ENCODE measurements at places on chromosomes 6 and 20. TPM values are rescaled to one million over a fixed set of nuclear protein-coding genes. Genes with fewer than 3 reads are reported as not detected.

- peaks cover 4% of the 10 kb centered on the region for H3K4me1 ChIP-seq
- H3K27me3 ChIP-seq = peaks cover 11% of the 10 kb centered on the region
Measured at GRCh38 chr6:96394727-96395126, 126.9 kb upstream of the UFL1 start.

DNA sequence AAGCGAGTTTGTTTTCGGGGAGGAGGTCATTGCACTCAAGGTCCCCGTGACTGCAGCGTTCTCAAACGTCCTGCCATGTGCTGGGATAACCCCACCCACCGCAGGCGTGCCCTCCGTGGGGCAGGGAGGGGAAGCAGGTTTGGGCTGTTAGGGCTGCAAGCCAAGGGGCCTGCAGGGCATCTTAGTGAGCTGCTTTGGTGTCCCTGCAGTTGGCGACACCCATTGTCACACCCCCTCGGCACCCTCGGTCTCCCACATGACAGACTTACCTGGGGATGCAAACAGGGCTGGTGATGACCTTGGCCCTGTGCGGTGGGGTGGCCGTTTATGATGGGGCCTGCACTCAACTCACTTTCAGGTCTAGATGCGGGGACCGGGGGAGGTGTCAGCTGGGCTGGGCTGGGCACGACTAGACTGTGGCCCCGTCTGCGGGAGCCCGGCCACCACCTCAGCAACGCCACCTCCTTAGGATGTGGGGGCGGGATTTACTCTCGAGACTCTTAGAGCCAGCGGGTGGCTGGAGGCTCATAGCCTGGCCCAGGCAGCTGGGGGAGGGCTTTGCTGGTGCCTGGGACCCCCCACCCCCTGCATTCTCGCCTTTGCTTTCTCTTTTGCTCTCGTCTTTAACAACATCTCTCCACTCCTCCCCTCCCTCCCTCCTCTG, 6.5 kb upstream of the GATA5 start:
- H3K4me1 ChIP-seq = peaks cover 12% of the 10 kb centered on the region
- no peak for DNase-seq
- peaks cover 54% of the 10 kb centered on the region for H3K27me3 ChIP-seq
- H3K4me3 ChIP-seq = no peak overlapping the region
- H3K36me3 ChIP-seq = peaks cover 3% of the 10 kb centered on the region

- no peaks in the 10 kb centered on the region for H3K36me3 ChIP-seq
- no peak overlapping the region for H3K4me3 ChIP-seq
Measured at GRCh38 chr6:73657201-73657600, 3.4 kb upstream of the SLC17A5 start.

- peaks cover 18% of the 10 kb centered on the region for H3K4me1 ChIP-seq
- DNase-seq = no peak
- peaks cover 4% of the 10 kb centered on the region for H3K36me3 ChIP-seq
- H3K27ac ChIP-seq = no peak overlapping the region
- H3K27me3 ChIP-seq = no peaks in the 10 kb centered on the region
- no peak overlapping the region for H3K4me3 ChIP-seq
Measured at GRCh38 chr6:159722655-159723054, 4.7 kb upstream of the WTAP start.

GRCh38 chr6:66499851-66500250, 792.8 kb upstream of the EYS start:
- no peak overlapping the region for H3K4me3 ChIP-seq
- no peaks in the 10 kb centered on the region for H3K4me1 ChIP-seq
- DNase-seq = no peak
- no peak overlapping the region for H3K27ac ChIP-seq

DNA sequence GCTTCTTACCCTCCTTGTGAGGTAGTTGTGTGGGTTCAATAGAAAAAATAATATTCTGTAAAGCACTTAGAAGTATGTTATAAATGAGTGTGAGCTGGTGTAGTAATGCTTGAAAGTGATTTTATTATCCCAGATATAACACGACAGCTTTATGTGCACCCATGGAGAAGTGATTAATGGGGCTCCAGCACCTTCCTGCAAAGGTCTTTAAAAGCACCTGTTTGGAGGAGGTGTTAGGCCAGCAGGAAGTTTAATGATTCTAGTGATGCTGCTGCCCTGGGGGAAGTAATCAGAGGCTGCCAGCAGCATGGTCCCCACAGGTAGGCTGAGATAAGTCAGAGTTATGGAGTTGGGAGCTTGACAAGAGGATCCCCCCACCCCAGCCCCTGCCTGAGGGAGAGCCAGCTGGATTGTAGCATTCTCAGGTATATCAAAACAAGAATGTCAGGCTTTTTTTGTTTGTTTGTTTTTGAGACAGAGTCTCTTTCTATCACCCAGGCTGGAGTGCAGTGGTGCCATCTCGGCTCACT, 166.3 kb downstream of the PHACTR1 start:
- DNase-seq = no peak
- H3K27me3 ChIP-seq = peaks cover 21% of the 10 kb centered on the region
- H3K27ac ChIP-seq = no peak overlapping the region
- H3K36me3 ChIP-seq = peaks cover 3% of the 10 kb centered on the region
- H3K4me3 ChIP-seq = no peak overlapping the region
- no peaks in the 10 kb centered on the region for H3K4me1 ChIP-seq

The CALHM4 gene
- total RNA-seq = not detected

The TSHZ2 gene
- 29.1 TPM for total RNA-seq

The MAP7 gene
- 0.26 TPM for total RNA-seq

All from T-helper 17 cell (primary cell).